ENCODE measurements at places on chromosomes 5 and 9.
A peak's percentile ranks its signal among the peaks of the same experiment; 100 is the strongest.

GRCh38 chr9:6498982-6499381 is 86.0 kb downstream of the UHRF2 start:
- DNase-seq, result peak; percentile 5

GRCh38 chr9:90092508-90092907 is 487.7 kb downstream of the GADD45G start:
- no peak for DNase-seq

- DNase-seq, result no peak
Measured at GRCh38 chr5:167750586-167750985, 540.9 kb upstream of the WWC1 start.

- DNase-seq, result no peak
Measured at GRCh38 chr9:107862323-107862722, 372.8 kb upstream of the KLF4 start.

DNA sequence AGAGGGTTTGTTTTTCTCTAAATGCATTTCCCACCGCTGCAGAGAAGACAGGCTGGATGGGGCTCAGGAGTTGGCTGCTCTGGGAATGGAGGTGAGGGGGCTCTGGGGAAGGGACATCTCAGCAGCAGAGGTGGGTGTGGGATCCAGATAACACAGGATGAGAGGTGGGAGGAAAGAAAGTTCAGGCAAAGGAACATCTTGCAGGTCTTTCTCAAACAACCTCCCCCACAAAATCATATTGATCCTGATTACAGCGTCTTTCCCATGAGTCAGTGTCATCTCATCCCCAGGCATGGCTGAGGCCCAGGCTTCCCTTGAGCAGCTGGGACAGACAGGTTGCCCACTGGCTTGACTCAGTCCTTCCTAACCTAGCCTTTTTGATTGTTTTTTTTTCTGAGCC is 11.3 kb upstream of the ACSL6 start:
- DNase-seq, result no peak

DNA sequence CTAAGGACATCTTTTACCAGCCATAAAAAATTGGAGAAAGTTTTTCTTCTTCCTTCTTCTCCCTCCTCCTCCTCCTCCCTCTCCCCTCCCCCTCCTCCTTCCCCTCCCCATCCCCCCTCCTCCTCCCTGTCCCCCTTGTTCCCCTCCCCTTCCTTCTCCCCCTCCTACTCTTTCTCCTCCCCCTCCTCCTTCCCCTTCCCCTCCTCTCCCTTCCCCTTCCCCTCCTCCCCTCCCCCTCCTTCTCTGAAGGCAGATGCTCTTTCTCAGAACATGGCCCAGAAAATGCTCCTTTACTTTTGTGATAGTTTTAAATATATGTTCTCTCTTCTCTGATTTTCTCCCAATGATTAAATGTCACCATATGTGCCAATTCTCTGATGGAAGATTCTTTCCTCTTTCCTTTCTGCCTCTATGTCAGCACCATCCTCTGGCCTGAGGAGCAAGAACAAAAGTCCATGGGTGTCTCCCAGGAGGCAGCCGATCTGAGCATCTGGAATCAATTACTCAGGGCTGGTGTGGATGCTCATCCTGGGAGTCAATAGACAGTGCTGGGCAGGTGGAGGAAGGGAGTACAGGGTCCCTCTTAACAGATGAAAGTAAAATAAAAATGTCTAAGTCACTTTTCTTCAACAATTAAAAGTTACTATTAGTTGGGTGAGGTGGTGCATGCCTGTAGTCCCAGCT is 63.0 kb upstream of the GNA14 start:
- no peak for DNase-seq

DNA sequence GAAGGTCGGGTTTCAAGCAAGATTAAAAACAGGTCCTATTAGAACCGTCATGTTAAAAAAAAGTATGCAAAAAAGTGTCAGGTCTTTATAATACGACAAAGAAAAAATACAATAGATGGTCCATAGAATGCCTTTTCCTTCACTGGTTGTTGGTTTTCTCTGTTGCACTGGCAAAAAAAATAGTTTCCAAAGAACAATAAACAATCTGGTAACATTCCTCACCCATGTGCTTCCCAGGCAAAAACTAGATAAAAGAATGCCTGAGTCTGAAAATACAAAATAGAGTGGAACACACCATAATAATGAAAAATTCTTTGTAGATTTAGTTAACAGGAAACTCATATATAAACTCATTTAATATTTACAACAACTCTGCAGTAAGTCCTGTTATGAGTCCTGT is 590.0 kb upstream of the DMAC1 start:
- no peak for DNase-seq

- DNase-seq, result no peak
Measured at GRCh38 chr5:172797771-172798191, 26.8 kb upstream of the DUSP1 start.

- no peak for DNase-seq
Measured at GRCh38 chr5:122541388-122541787, 229.4 kb downstream of the SNCAIP start.

GRCh38 chr5:115136294-115136693 is 33.4 kb downstream of the TRIM36 start:
- no peak for DNase-seq

DNA sequence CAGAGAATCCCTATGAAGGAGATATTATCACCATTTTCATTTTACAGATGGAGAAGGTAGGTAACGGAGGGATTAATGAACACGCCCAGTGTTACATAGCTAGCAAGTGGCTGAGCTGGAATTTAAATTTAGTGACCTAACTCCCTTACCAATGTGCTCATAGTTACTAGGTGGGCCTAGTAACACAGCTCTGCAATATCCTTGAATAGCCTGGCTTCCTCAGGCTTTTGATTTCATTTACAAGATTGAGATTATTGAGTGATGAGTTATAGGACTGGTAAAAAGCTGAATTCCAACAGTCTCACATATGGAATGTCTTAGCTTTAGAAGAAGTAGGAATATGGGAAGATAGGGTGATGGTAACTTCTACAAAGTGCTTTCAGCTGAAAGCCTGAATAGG is 336.3 kb upstream of the KIF2A start:
- no peak for DNase-seq

GRCh38 chr5:72141440-72142355 is 34.4 kb downstream of the MAP1B start:
- DNase-seq, result peak; percentile 77

- no peak for DNase-seq
Measured at GRCh38 chr5:148666353-148666752, 12.0 kb upstream of the HTR4 start.

GRCh38 chr5:14545308-14545707 is 36.3 kb upstream of the OTULINL start:
- DNase-seq, result no peak

- DNase-seq, result no peak
Measured at GRCh38 chr9:99035313-99035712, 69.6 kb upstream of the TGFBR1 start.

GRCh38 chr9:89449261-89449671 is 48.6 kb downstream of the SEMA4D start:
- no peak for DNase-seq

DNA sequence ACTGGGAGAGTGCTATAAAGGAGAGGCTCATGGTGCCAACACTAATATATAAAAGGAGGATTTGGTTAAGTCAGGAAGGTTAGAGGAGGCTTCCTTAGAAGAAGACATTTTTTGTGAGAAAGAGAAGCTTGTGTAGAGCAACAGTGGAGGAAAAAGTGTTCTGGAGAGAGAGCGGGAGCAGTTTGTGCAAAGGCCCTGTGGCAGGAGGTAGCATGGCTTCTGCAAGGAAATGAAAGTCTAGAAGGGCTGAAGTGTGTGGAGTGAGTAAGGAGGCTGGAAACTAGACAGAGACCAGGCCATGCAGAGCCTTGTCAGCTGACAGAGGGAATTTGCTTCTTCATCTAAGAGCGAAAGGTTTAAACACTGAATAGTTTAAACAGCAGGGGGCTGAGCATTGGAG is 64.4 kb upstream of the ARAP3 start:
- DNase-seq, result no peak

DNA sequence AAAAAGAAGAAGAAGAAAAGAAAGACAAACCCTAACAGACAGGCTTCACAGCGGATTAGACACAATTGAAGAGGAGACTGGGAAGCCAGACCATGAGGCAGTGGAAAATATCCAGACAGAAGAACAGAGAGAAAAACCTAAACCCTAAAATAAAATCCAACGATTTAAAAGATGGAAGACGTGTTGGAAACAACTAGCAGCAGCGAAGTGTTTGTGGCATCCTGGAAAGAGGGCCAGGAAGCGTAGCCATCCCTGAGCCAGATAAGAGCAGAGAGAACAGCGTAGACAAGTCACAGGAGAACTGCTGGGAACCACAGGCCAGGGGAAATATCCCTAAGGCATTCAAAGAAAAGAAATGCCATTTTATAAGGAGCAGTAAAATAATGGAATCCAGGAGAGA is 39.7 kb upstream of the NKD2 start:
- no peak for DNase-seq

GRCh38 chr5:143955141-143955540 is 143.2 kb downstream of the HMHB1 start:
- DNase-seq, result no peak

- no peak for DNase-seq
Measured at GRCh38 chr5:142106061-142106460, 2.5 kb upstream of the NDFIP1 start.

GRCh38 chr5:82225525-82226172 is 52.5 kb downstream of the RPS23 start:
- peak; percentile 17 for DNase-seq

- peak; percentile 16 for DNase-seq
Measured at GRCh38 chr5:141326088-141326854, 4.0 kb upstream of the PCDHGA1 start.

DNA sequence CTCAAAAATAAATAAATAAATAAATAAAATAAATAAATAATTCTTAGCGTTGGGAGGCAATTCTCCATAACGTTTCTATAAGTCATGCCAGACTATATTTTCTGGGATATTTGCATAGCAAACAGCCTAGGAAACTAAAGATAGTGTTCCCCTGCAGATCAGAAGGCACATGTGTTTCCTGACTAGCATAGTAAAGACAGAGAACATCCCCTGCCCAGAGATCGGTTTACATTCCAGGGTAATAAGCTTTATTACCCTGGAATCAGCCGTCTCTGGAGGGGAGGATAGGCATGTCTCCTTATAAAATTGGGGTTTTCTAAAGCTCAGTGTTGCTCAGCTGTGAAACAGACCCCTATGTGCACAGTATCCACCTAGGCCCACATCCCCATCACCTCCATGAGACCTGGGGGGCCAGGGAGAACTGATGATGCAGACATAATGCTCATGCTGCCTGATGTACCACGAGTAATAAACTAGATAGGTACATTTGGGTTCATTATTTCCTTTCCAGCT is 36.9 kb upstream of the IFNK start:
- DNase-seq, result no peak

GRCh38 chr9:92617195-92617813 is 52.6 kb downstream of the IPPK start:
- DNase-seq, result no peak

DNA sequence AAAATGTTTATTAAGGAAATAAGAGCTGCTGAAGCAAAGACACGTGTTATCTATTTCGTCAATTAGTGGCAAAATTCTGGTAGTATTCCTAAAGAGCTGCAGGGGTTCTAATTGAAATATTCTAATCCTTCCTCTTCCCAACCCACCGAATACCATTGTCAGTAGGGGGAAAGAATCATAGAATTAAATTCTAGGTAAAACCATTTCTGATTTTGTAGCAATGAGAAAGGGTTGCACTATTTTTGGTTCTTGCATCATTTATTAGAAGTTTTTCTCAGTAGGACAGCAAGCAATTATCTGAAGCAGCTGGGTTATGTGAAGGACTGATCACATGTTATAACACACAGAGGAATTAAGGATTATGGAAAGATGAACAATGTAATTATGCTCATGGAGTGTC is 80.3 kb upstream of the SEMA6A start:
- no peak for DNase-seq

DNA sequence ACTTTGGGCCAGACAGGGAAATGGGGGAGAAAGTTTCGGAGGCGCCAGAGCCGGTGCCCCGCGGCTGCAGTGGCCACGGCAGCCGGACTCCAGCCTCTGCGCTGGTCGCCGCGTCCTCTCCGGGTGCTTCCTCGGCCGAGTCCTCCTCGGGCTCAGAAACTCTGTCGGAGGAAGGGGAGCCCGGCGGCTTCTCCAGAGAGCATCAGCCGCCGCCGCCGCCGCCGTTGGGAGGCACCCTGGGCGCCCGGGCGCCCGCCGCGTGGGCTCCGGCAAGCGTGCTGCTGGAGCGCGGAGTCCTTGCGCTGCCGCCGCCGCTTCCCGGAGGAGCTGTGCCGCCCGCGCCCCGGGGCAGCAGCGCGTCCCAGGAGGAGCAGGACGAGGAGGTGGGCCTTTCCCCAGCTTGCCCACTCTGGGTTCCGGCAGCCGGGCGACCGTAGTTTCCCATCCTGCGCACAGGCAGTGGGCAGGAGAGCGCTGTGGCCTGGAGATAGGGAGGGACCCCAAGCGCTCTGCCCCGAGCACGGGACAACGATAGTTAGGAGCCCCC is 516 bp downstream of the MAST4 start:
- no peak for DNase-seq

- DNase-seq, result peak; percentile 88
Measured at GRCh38 chr9:34612788-34613390, 992 bp upstream of the RPP25L start.

GRCh38 chr9:130634801-130635200 is 29.6 kb upstream of the PRDM12 start:
- no peak for DNase-seq
